ENCODE measurements at places on chromosomes 13 and 19.

DNA sequence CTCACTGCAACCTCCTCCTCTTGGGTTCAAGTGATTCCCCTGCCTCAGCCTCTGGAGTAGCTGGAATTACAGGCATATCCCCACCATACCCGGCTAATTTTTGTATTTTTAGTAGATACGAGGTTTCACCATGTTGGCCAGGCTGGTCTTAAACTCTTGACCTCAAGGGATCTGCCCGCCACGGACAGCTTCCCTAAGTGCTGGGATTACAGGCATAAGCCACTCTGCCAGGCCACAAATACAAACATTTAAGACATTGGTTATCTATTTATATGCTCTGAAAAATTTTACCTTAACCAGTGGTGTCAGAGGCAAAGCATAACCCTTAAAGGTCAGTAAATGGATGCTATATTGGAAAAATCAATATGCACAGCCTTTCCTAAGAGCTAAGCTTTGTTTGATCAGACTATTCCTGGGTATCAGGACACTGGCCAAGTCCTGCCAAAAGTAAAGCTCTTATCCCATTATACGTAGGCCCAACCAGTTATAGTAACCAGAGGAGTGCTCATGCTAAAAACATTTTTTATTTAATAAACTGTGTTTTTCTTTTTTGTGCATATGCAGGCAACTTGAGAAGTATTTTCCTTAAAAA, 56.4 kb upstream of the STARD13 start:
- no peak for DNase-seq

DNA sequence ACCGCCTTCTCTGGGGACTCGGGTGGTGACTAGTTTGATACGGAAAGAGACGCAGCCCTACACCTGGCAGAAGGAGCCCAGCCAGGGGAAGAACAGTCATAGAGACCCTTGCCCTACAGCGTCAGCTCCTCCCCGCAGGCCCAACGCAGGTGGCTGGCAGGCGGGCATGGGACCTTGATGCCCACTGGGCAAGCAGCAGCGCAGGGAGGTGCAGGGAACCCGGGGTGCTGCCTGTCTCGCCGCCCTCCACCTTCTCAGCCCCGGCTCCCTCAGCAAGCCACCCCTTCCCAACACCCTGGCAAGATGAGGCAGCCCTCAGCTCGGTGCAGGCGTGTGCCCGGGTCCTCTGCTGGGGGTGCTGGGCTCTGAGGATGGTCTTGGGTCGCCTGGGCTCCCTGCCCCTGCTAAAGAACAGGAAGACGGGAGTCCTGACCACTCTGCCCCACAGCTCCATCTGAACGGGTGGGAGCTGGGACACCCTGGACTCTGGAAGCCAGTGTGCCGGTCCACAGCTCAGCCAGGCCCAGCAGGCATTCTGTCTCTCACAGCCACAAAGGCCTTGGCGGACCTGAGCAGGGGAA, 9.0 kb downstream of the MIER2 start:
- no peak for DNase-seq

DNA sequence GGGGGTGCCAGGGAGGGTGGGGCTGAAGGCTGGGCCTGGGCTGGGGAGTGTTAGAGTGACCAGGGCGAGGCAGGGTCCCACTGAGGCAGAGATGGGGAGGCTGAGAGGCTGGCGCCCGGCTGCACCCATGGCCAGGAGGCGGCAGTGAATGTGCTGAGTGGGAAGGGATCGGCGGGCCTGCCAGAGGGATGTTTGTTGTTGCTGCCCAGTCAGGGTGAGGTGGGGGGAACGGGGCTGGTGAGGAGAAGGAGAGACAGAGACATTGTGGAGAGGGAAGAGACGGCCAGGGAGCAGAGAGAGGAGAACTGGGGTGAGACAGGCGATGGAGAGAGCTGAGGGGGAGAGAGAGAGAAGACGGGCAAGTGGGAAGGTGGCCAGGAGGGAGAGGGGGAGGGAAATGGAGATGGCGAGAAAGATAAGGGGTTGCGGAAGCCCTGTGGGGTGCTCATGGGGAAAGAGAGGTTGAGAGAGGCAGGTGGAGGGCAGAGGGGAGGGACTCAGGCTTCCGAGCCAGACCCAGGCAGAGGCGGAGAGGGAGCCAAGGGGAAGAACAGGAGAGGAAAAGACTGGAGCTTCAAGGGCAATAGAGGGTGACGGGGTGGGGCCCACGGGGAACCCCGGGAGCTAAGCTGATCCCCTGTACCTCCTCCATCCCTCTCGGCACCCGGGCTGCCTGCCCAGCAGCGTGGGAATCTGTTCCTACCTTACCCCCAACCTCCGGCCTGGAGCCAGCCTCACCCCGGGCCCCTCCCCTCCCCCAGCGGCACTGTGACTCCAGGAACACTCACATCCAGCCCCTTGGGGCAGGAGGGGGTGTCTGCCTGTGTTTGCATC, 690 bp upstream of the B3GNT8 start:
- peak; percentile 15 for DNase-seq

DNA sequence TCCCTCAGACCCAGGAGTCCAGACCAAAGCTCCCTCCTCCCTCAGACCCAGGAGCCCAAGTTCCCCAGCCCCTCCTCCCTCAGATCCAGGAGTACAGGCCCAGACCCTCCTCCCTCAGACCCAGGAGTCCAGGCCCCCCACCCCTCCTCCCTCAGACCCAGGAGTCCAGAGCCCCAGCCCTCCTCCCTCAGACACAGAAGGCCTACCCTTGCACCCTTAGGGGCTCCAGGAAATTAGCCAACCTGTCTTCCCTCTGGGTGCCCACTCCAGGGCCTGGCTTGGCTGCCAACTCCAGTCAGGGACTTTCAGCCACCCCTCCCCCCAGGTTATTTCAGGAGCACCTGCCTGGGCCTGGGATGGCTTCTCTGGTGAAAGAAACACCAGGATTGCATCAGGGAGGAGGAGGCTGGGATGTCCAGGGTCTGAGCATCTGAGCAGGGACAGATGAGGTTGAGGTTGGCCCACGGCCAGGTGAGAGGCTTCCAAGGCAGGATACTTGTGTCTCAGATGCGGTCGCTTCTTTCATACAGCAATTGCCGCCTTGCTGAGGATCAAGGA, at the start of gene FGF21:
TSS of gene FGF21 (plus strand) at position 441 of the 558 bp plus-strand sequence. CDS start 713 bp downstream, outside the sequence.
- DNase-seq: peak; percentile 35

DNA sequence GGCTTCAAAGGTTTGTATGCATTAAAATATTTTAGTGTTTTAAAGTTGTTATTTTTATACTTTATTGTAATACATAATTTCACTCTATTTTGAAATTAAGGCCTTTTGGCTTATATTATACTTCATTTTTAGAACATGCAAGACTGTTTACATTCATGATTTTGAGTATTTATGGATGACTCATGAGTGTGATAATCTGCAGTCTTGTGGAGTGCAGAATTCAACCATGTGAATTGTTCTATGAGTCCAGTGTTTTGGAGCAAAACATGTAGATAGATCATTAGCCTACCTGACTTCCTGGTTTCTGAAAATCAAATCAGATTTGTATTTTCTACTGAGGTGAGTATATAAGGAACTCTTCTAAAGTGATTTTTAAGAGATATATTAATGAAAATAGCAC, 241.8 kb downstream of the PCCA start:
- peak; percentile 20 for DNase-seq

DNA sequence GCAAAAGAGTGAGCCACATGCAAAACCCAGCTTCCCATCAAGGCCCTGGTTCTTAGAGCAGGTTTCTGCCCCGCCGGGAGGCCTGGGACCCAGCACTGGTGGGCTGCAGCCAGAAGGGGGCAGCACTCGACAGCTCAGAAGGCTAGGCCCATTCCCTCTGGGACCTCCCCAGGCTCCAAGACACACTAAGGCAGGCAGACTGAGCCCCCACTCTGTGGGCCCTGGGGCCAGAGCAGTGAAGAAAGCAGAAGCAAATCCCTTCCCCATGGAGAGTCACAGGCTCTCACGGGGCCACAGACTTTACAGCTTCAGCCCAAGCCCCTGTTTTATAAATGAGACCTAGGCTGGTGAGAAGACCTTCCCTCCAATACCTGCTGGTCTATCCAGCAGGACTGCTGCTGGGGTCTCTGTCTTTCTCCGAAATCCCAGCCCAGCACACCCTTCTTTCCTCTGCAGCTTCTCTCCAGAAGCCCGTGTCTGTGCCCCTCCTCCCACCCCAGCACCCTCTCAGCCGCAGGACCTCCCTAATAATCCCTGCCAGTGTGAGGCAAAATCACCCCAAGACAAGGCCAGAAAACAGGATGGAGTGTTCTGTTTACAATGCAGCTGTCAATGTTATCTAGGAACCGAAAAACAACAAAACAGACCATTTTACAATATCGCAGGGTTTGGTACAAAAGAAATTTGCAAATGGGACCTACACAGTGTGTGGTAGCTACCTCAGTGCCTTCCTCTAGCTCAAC, 109.3 kb downstream of the ABCC4 start:
- peak; percentile 69 for DNase-seq

GRCh38 chr19:51600940-51601580, 29.1 kb downstream of the SIGLEC5 start:
- no peak for DNase-seq

Data from fibroblast of skin of right biceps (primary cell).